ENCODE measurements at places on chromosomes 5 and 9. TPM values are rescaled to one million over a fixed set of nuclear protein-coding genes. Genes with fewer than 3 reads are reported as not detected.

- no peak for DNase-seq
These were observed 8.5 kb downstream of the KDM3B start for GRCh38 chr5:138360941-138361452.

DNA sequence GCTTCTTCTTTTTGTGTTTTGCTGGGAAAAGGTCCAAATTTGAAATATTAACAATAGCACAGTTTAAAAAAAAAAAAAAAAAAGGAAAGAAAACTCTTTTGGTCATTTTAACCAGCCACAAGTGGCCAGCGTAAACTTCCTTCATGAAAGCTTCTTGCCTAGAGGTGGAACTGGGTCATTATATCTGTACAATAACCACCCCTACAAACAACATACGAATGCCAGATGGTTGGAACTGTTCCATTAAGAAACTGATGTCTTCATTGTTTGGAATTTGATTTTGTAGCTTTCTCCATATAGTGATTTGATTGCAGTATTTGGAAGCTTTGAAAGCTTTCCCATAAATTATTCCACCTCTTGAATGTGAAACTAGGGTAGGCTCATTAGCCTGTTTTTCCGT, 18.3 kb upstream of the LPAR1 start:
- DNase-seq: no peak

GRCh38 chr5:5979761-5980537, 398.4 kb downstream of the MED10 start:
- no peak for DNase-seq

- DNase-seq: no peak
These were observed 24.2 kb downstream of the TRIO start for GRCh38 chr5:14167211-14167845.

- peak; percentile 62 for DNase-seq
These were observed 2.7 kb upstream of the ANXA2R start for GRCh38 chr5:43042626-43043399.

DNA sequence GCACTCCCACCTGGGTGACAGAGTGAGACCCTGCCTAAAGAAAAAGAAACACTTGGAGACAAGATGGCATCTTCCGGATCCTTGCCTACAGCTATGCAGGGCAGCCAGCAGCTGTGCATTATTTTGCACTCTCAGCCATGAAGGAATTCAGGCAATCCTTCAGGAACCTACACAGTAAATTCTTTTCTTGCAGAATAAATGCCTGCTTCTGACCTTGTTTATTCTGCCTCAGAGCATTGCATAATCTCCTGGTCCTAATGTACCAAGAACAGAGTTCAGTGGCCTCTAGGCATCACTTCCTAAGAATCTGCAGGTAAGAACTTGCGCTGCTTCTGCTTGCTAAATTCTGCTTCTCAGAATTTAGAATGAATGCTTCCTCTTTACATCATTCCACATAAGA, 16.8 kb downstream of the GLDC start:
- no peak for DNase-seq

DNA sequence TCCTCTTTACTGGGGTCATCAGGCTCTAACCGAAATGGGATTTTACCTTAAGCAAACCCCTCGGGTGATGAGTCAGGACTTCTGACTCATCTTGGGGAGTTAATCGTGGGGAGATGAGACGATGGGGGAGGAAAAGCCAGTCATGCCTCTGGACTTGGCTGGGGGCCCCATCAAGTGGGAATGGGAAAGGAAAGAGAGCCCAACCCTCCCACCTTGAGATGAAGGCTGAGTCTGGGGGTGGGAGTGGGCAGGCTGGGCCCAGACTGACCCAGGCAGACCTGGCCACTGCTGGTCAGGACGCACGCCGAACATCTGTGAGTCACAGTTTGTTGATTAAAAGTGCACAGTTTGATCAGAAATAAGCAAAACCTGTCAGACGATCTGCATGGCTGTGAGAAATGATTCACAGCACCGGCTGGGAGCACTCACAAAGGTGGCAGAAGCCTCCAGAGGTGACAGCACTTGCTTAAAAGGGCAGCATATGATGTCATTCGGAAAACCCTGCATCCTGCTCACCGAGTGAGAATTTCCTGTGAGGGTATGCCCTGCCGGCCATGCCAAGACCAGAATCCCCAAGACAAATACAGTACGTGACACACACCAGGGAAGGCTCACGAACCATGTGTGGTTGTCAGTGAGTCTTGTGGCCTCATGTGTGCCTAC, 50.0 kb upstream of the SLC25A51 start:
- DNase-seq: peak; percentile 87

- no peak for DNase-seq
These were observed 186.6 kb downstream of the HINT1 start for GRCh38 chr5:130978475-130978874.

- DNase-seq: no peak
These were observed 298.9 kb downstream of the TMEM38B start for GRCh38 chr9:105993116-105993854.

GRCh38 chr9:123952641-123953495, 22.9 kb upstream of the DENND1A start:
- DNase-seq: no peak

- no peak for DNase-seq
These were observed 227.8 kb downstream of the ICE1 start for GRCh38 chr5:5650242-5650641.

DNA sequence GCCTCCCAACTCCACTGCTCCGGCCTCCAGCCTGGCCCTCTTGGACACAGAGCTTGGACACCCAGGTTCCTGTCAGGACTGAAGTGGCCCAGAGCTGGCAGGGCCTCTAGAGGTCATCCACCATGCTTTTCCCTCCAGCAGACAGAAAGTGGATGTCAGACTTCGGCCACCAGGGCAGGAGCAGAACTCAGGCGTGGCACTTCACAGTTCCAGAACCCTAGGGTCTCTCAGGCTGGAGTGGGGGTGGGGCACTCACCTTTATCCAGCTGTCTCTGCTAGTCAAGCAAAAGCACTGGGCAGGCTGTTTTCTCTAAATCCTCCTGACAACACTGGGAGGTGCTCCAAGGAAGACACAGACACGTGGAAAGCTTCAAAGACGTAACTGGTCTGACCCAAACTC, 35.6 kb upstream of the N4BP3 start:
- DNase-seq: no peak

GRCh38 chr5:34914671-34915138, 599 bp downstream of the RAD1 start:
- DNase-seq: no peak

- DNase-seq: no peak
These were observed 38.5 kb downstream of the CYSTM1 start for GRCh38 chr5:140213370-140213983.

GRCh38 chr5:14208071-14209021, 65.2 kb downstream of the TRIO start:
- no peak for DNase-seq

DNA sequence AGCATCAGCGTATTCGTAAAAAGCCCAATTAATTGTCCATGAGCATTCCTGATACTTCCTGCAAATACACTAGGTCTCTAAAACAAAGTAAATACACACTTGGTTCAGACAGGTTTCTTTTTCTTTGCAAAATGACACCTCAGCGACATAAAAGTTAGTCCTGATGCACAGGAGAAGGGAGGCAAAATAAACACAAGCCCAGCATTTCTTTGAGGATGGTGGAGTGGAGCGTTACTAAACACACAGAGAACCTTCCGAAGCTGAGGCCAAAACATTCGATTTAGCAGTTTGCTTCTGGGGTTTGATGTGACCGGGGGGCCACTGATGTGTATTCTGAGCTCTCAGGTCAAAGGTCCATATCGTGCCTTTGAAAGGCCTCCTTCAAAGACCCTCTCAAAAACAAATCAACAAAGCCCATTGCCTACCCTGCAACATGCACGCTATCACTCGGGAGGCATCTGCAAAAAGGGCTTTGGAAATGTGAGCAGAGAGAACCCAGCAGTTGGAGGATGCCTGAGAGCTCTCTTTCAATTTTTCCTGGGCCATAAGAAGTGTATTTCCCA, 268.4 kb upstream of the PANK3 start:
- no peak for DNase-seq

GRCh38 chr9:137087409-137087925, 682 bp downstream of the MAN1B1 start:
- no peak for DNase-seq

- DNase-seq: no peak
These were observed 2051.0 kb downstream of the EFNA5 start for GRCh38 chr5:105619725-105620124.

DNA sequence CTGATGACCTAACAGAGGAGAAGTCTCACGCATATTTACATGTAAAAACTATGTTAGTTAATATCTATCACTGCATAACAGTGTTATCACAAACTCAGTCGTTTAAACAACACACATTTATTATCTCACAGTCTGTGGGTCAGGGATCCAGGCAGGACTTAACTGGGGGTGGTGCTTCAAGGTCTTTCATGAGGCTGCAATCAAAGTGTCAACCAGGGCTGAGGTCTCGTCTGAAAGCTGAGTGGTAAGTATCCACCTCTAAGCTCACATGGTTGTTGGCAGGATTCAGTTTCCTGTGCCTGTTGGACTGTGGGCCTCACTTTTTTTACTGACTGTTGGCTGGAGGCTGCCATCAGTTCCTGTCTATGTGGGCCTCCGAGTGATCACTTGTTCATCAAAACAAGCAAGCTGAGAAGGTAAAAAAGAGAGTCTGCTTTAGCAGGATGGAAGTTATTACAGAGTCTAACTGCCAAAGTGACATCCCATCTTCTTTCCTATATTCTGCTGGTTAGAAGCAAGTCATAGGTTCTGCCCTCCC, 188.6 kb downstream of the CARTPT start:
- DNase-seq: no peak

- DNase-seq: no peak
These were observed 104.1 kb upstream of the NIPBL start for GRCh38 chr5:36772276-36773140.

Gene FST
- 0.34 TPM for total RNA-seq

Gene PCDHB10
- not detected for total RNA-seq

Gene ASS1
- total RNA-seq: 92.6 TPM

Gene PCDHB4
- not detected for total RNA-seq

Gene NREP
- 6.0 TPM for total RNA-seq

Gene SPATA31A3
- total RNA-seq: not detected

Gene LMX1B
- total RNA-seq: 11.3 TPM

Gene OR1Q1
- total RNA-seq: not detected

Gene ARL14EPL
- total RNA-seq: 22.9 TPM

Gene FKBP15
- total RNA-seq: 13.8 TPM

Gene AGPAT2
- total RNA-seq: 86.0 TPM

Measured in HCT116 (cell line).